Right cardiac atrium (tissue), 5 donors: ENCODE measurements at places on chromosomes 1 and 21. TPM values are rescaled to one million over a fixed set of nuclear protein-coding genes. Genes with fewer than 3 reads are reported as not detected.
A peak's percentile ranks its signal among the peaks of the same experiment; 100 is the strongest.

GRCh38 chr1:32273391-32274208 is 18.3 kb upstream of the HDAC1 start:
- DNase-seq: no peak

DNA sequence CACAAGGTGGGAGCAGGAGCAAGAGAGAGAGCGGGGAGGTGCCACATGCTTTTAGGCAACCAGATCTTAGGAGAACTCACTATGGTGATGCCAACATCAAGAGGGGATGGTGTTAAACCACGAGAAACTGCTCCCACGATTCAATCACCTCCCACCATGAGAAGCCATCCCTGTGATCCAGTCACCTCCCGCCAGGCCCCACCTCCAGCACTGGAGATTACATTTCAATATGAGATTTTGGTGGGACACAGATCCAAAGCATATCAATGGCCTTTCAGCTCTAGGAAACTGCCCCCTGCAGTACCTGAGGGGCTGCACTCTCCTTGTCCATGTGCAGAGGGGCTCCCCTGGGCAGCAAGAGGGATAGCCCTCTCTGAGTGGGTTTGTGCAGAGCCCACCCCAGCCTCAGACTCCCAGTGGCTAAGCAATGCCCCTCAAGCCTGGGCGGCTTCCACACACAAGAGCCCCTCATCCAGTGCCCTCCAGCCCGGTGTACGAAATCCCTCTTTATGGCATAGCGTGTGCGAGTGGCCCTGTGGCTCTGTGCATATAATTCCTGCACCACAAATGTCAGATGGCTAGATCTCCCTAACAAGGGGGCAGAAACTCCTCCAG is 15.5 kb upstream of the PRDM16 start:
- DNase-seq: no peak

DNA sequence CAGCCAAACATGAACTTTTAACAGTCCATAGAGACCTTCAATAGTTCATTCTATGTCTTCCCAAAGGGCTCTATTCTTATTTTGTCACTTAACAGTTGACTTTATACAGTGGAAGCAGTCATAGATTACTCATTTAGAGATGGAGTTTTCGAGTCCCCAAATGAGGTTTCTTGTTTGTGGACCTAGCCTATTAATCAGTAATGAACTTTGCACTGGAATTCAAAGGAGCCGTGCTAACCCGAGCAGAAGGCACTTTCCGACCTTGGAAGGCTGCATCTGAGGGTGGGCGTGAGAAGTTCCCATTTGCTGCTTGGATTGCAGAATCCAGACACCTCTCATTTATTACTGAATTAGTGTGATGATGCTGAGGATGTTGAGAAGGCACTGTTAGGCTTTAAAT is 46.4 kb downstream of the TTC39A start:
- no peak for DNase-seq

DNA sequence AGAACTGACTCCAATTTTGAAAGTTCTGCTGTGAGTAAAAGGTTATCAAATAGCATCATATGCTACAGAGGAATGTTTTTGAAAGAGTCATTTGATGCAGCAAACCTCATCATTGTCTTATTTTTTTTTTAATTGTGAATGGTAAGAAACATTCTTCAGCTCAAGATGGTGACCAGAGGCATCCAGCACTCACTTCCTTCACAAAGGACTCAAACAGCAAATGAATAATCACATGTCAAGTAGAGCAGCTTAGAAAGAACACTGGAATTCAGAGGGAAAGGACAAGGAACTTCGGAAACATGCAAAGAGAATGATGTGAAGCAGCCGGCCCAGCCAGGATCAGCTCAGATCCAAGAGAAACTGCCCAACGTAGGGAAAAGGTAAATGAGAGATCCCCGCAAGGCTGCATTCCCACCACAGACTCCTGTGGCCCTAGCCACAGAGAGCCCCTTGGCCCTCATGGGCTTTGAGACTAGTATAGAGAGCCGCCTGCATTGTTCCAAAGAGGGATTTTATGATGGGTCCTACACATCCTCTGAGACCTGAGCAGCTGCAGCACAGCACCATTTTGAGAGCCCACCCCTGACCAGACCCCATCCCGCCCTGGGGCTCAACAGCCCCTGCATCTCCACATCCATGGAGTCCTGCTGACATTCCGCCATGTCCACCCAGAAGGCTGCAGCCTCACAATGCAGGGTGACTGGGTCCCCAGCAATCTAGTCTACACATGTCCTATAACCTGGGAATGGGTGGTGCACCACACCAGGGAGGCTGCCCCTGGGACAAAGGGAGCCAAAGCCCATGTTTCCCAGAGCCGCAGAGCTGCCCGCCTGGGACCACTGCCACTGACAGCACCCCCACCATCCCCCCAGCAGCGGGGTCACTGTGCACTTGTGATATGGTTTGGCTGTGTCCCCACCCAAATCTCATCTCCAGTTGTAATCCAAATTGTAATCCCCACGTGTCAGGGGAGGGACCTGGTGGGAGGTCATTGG is 21.2 kb upstream of the UTS2 start:
- no peak for DNase-seq

GRCh38 chr1:183812686-183813569 is 8.0 kb downstream of the RGL1 start:
- no peak for DNase-seq

DNA sequence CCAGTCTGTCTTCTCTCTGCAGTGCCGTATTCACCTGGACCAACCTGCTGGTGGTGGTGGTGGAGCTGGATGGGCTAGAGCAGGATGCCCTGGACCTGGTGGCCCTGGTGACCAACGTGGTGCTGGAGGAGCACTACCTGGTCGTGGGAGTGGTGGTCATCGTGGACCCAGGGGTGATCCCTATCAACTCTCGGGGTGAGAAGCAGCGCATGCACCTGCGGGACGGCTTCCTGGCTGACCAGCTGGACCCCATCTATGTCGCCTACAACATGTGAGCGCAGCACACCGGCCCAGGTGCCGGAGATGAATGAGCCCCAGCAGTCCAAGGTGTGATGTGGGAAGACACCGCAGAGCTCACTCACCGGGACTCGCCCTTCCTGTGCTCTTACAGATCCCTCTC is 37.5 kb downstream of the S100B start:
- DNase-seq: peak; percentile 33

GRCh38 chr1:229209386-229209785 is 61.5 kb upstream of the RAB4A start:
- DNase-seq: no peak

DNA sequence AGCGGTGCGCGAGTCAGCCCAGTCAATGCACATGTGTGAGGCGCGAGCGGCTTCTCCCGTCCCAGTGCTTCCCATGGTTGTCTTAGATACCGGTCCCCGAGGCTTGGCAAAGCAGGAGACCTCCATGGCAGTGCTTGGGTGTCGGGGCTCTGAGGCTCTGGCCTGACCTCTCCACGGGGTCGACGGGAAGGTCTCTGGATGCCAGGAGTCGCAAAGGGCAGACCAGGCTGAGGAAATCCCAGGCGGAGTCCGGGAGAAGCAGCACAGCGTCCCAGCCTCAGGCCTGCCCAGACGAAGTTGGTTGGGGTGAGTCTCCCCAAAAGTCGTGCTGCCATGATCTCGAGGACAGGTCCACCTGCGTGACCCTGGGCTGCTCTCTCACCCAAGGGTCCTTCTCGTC is 3881.6 kb downstream of the SRGAP2C start:
- DNase-seq: no peak

DNA sequence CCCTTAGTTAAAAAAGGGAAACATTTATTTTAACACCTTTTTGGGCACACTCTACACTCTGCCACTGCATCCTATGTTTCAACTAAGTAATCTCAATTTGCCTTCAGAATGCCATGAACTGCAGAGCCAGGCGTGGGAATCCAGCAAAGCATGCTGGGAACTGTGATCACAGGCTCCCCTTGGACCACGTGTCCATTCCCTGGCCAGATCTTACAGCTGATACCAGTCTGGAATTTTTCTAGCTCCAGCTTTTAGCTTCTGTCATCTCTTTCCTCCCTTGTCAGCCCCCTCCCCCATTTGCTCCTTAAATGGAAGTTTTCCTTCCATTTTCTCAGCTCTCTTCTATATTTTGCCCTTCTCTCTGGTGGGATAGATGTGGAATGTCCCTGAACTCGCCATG is 29.4 kb downstream of the RCSD1 start:
- DNase-seq: no peak

DNA sequence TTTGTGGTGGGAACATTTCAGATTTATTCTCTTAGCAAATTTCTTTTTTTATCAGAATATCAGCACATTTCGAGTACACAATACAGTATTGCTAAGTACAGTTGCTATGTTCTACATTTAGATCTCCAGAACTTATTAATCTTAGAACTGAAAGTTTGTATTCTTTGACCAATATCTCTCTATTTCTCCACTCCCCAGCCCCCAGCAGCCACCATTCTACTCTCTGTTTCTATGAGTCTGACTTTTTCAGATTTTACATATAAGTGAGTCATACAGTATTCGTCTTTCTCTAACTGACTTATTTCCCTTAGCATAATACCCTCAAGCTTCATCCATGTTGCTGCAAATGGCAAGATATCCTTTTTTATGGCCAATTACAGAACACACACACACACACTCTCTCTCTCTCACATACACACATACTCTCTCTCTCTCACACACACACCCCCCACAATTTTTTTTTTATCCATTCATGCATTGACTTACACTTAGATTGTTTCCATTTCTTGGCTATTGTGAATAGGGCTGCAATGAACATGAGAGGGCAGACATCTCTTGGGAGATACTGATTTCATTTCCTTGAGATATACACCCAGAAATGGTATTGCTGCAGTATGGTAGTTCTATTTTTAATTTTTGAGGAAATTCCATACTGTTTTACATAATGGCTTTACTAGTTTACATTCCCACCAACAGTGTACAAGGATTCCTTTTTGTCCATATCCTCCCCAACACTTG is 15.7 kb downstream of the RPTN start:
- DNase-seq: no peak

DNA sequence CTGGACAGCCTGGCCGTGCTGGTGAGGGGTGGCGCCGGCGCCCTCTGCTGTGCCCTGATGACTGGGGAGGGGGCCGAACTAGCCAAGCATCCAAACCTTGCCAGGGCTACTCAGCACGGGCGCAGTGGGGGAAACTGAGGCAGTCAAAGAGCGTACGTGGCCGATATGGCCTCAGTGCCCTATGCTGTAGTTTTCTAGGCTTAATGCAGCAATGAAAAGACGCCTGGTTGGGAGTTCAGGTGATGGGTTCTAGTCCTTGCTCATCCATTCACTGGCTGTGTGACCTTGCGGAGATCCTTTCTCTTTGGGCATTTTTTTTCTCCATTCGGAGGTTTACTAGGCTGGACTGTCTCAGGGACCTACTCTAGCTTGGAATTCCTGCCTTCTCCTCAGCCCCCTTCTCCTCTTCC is 822 bp downstream of the MTX1 start:
- no peak for DNase-seq

GRCh38 chr1:212141404-212141803 is 105.9 kb downstream of the DTL start:
- DNase-seq: no peak

DNA sequence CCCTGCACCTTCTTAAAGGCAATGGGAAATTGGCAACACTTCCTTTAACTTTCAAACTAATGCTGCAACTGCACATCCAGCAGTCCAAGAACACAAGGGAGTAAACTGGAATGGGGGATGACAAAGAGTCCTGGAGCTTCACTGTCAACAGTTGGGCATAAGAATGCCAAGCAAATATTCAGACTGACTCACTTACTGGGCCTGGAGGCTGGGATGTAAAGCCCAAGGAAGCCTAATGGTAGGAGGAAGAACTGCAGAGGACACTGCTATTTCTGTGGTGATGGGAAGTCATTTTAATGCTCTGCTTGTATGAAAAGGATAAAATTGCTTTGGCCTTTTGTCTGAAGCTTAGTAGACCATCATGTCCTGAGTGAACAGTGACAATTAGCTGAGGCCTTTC is 15.7 kb upstream of the DMRTA2 start:
- DNase-seq: no peak

GRCh38 chr1:12555411-12556367 is 62.3 kb downstream of the DHRS3 start:
- DNase-seq: no peak

DNA sequence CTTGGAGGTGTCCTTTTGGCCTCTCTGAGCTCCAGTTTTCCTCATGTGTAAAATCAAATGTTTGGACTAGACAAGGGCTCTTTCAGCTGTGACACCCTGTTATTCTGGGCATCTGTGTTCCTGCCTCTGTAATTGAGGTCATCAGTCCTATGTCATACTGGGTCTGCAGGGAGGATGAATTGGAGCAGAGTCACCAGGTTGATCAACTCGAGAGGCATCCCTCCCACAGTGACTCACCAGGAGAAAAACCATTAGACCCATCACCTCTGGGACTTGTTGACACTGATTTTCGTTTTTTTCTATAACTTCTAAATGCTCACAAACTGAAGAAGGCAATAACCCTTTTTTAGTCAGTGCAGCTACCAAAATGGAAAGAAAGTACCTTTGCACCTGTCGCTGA is 82.2 kb downstream of the ST6GALNAC5 start:
- DNase-seq: no peak

DNA sequence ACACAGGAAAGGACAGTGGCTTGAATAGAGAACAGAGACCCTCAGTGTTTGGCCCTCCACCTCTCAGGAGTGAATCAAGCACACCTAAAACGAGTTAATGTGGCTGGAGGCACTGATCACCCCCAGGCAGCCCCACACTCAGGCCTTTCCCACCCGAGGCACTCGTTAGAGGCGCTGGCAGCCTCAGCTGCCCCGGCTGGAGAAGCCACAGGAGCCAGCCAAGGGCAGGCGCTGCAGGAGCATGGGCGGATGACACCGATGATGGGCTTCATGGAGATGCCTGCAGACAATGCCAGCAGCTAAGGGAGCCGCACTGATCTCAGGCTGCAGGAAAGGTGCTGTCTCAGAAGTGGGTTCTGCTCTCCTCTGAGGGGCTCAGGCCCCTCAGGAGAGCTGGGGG is 24.1 kb upstream of the ABCG1 start:
- no peak for DNase-seq

DNA sequence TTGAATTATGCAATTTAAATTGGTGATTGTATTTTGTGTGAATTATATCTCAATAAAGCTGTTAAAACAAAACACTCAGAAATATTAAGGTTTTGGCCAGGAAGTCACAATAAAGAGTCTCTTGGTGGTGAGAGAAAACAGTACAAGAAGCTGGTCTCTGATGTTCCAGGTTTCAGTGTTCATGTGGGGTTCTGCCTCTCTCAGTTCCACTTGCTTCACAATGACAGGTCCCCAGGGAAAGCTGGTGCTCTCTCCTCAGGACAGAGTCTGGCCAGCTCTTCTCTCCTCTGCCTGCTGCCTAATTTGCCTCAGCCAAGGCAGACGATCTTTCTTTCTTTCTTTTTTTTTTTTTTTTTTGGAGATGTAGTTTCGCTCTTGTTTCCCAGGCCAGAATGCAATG is 342.9 kb upstream of the PLXNA2 start:
- no peak for DNase-seq

Gene ANGPTL3
- not detected for total RNA-seq

Gene CFHR2
- not detected for total RNA-seq

Gene CRABP2
- 1.6 TPM for total RNA-seq

Gene IFI16
- total RNA-seq: 38.0 TPM
